Activated CD8-positive, alpha-beta memory T cell treated with anti-CD3 and anti-CD28 coated beads for 4 hours (primary cell): ENCODE measurements at places on chromosomes 1 and 21.

DNA sequence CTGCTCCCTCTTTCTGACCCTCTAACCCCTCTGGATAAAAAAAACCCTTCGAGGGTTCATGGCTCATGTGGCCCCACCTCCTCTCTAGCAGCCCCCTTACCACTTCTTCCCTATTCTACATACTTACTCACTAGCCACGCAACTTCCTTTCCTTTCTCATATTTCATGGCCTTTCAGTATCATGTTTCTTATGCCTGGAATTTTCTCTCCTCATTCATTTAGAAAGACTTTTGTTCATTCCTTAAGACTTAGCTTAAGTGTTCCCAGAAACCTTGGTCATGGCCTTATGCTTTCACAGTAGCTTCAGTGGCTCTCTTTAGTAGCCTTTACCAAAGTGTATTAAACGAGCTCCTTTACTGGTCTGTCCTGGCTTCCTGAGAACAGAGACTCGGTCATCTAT lies 6.1 kb downstream of the ACP6 start:
- no peak for DNase-seq

- DNase-seq: no peak
Measured at GRCh38 chr1:93694039-93694438, 12.4 kb upstream of the BCAR3 start.

DNA sequence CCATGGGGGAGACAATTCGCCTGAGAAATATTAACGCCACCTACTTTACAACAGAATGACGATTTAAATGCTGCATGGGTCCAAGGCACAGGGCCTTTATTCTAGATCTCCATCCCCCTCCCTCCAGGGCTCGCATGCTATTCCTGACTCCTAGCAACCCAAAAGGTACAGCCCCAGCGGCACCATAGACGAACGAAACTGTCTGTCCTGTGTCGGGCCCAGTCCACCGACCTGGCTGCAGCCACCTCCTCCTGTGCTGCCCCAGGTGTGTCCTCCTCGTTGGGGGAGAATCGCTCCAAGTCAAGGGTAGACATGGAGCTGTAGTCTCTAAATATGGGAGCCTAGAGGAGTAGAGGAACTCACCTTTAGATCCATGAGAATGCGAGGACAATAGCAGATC lies 196.5 kb downstream of the TOMM20 start:
- no peak for DNase-seq

DNA sequence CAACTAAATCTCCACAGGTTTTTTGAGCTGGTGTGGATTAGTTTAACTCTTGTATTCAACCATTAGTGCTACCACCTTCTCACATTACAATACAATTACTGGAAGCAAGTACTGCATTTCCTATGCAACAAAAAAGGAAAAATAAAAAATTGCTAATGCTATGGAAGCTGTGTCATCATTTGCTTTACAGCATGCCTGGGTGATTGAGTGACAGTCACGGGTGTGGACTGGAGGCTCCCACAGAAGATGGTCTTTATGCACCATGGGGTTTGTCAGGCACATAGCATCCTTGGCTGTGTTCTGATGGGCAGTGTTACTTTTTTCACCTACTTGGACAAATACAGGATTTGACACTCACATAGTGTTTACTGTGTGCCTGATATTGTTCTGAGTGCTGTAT lies 262.3 kb downstream of the TM2D1 start:
- DNase-seq: no peak

- DNase-seq: no peak
Measured at GRCh38 chr1:12011998-12012397, 7.3 kb upstream of the MIIP start.

DNA sequence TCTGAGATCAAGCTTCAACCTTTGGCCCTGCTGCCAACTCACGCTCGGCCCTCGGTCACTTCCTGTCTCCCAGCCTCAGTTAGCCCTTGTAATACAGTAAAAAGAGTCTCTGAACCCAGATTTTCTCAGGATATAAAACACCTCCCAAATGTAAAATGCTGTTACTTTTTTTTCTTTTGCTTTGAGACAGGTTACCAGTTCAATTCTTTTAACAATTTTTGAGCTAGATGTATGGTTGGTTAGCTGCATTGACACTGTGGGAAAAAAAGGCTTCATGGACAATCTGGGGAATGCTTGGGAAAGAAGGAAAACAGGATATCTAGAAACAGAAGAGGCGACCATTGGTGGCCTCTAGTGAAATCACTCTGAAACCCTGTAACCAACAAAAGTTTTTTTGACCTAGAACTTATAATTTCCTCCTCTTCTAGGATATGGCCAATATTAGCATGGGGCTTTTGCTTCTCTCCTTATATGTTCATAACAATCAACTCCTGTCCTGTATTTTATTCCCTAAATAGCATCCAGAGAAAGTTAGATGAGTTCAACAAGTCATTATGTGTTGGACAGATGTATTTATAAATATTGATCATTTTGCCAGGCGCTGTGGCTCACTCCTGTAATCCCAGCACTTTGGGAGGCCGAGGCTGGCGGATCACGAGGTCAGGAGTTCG lies 1.3 kb downstream of the CMPK1 start:
- DNase-seq: no peak

DNA sequence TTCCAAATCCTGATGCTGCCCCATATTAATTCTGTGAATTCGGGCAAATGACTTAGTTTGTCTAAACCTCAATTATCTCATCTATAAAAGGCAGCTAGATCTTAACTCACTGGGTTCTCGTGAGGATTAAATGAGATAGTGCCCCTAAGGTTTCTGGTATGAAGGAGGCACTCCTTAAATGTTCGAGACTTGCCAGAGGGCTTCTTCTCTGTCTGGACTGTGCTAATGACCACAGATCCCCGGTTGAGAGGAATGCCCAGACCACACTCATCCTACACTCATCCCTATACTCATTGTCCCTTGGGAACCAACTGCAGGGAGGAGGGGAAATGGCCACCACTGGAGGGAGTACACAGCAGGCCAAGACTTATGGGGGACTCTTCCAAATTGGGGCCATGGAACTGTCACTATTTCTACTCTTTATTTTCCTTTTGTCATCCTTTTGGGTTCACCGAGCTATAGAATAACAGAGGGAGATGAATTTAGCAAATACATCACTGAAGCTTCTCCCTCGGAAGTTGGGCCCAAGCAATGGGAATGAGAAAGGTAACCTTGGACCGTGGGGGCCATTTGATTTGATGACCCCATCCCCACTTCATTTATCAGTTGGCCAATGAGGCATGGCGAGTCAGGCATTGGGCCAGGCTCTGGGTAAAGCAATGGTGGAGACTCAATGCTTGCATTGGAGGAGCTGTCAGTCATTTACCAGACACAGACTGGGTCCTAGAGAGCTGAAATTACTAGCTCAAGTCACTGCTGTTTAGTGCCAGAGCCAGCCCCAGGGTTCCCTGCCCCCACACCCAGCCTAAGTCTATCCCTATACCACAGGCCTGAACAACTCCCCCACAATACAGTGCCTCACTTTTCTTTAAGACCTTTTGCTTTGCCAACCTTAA lies 5.1 kb downstream of the ATF3 start:
- no peak for DNase-seq

DNA sequence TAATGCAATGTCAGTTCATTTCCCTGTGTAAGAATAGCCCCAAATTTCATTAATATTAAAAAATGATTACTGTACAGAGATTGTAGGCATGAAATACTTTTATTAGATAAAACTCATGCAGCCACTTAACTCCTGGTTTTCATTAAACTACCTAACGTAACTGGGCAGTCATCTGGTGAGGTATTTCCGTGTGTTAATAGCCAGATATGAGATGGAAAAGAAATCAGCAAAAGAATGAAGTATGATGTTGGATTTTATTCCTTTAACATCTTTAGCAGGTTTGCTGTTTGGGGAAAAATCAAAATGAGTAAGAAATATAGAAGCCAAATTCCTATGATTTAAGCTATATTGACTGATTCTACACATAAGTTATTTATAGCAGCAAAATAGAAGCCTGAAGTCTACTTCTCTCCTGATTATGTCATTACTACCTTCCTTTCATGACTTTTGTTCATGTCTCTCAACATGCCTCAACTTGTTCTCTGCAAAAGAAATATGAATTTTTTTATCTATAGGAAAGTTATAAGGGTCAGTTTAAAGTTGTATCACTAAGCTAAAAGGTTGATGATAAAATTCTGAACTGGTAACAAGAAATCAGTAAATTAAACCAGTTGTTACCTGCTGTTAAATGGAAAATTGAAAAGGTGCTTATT lies 42.6 kb downstream of the CCDC18 start:
- no peak for DNase-seq

DNA sequence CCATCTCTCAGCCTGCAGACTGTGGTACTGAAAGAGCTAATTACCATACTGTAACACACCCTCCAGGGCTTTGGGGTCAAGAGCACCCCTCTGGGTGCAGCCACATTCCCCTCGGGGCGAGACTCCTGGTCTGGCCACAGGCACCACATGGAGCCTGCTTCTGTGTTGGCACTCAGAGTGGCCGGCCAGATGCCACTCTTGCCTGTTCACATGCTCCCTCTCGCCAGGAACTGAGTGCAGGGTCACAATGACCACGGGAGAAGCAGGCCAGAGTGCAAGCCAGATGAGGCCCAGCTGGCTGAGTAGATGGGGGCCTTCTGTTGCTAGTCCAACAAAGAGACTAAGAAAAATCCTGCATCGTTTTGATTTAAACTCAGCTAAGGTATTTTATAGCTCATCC lies 864.0 kb downstream of the KCNT2 start:
- no peak for DNase-seq

DNA sequence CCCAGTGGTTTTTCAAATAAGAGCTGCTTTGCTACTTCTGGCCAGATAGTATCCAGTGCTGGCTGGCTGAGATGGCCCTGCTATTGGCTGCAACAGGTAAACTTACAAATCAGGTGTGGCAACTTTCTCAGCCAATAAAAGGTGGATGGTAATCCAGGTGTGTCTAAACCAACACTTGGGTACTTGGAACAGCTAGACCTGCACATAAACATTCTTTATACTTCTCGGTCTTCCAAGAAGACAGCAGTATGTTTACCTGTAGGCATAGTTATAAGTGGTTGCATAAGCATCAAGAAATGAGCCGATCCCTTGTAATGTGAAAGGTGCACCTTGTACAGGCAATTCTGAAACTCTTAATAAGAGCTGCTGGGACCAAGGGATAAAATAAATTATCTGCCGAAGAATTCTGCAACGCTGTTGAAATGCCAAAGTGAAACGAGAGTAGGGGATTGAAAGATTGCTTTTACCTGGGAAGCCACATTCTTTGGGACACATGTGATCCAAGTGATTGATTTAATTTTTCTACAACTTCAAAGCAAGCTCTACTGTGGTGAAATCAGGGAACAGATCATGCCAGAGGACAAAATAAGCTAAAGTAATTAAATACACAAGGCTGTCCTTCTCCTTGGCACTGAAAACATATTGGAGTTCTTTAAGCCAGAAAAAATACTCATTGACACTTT lies at the start of gene CLDN8:
Gene CLDN8, minus strand, starts transcription at position 57 of the 683 bp plus-strand sequence. CDS start 172 bp downstream, outside the sequence.
- DNase-seq: no peak
